Gastroesophageal sphincter (tissue), 4 donors: ENCODE measurements at places on chromosomes 2 and 18. TPM values are rescaled to one million over a fixed set of nuclear protein-coding genes. Genes with fewer than 3 reads are reported as not detected.

Gene KIF1A
- total RNA-seq: 2.3 TPM

Gene CGREF1
- not detected for total RNA-seq

Gene GDF7
- 12.5 TPM for total RNA-seq

Gene EDAR
- not detected for total RNA-seq

Gene GAD1
- total RNA-seq: not detected

Gene PRKAG3
- not detected for total RNA-seq

Gene SLC25A12
- 54.9 TPM for total RNA-seq

Gene DSG1
- total RNA-seq: not detected

Gene CCDC85A
- 7.0 TPM for total RNA-seq

Gene NFU1
- 58.9 TPM for total RNA-seq

Gene ARHGAP25
- total RNA-seq: 2.2 TPM

Gene MSH2
- 7.4 TPM for total RNA-seq

Gene RESP18
- not detected for total RNA-seq

Gene MC5R
- total RNA-seq: not detected

Gene SPDYA
- total RNA-seq: 3.9 TPM

Gene ONECUT2
- 0.23 TPM for total RNA-seq

Gene GCG
- not detected for total RNA-seq

Gene TRAPPC8
- total RNA-seq: 62.4 TPM

Gene GNAL
- 13.5 TPM for total RNA-seq

Gene FAM237A
- total RNA-seq: not detected

Gene CFAP65
- not detected for total RNA-seq

Gene SMYD5
- 21.0 TPM for total RNA-seq

Gene NDUFAF7
- total RNA-seq: 23.2 TPM

Gene ARHGEF4
- total RNA-seq: 21.1 TPM

Gene POTEC
- total RNA-seq: not detected

Gene CAPN10
- 25.2 TPM for total RNA-seq
